ENCODE measurements at places on chromosomes 13 and 19. TPM values are rescaled to one million over a fixed set of nuclear protein-coding genes. Genes with fewer than 3 reads are reported as not detected.

FPR2 gene
- polyA plus RNA-seq: 1.3 TPM

C19orf85 gene
- polyA plus RNA-seq: not detected

IGFL4 gene
- 0.37 TPM for polyA plus RNA-seq

- DNase-seq: no peak
These were observed 7.9 kb downstream of the DCAF15 start for GRCh38 chr19:13959962-13960862.

GRCh38 chr19:47661161-47661560 lies 52.1 kb upstream of the EHD2 start:
- no peak for DNase-seq

GRCh38 chr13:80668452-80668851 lies 327.5 kb upstream of the SPRY2 start:
- DNase-seq: no peak

DNA sequence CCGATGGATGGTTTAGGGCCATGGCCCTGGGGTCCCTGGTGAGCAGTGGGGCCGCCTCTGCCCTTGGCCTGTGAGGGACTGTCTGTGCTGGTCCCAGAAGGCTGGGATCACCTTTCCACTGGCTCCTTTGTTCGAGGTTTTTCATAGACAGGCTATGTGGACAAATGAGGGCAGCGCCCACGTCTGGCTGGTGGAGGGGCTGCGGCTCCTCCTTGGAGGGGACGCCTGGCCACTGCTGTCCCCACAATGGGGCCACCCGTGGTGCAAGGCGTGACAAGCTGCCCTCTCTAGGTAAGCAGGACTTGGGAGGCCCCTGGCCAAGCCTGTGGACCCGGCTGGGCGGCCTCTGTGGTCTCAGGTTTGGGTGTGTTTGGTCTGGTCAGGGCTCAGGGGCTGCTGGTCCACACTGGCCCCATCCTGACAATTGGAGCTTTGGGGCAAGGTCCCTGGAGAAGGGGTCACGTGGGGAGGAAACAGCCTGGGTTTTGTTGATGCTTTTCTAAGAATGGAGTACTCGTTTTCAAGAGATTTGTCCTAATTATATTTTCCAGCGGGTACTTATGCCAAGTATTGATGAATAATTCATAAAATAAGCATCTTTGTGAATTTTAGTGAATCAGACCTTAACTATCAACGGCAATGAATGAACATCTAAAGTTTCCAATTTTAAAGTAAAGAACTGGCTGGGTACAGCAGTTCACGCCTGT lies 33.3 kb downstream of the MCF2L start:
- DNase-seq: no peak

GARIN5A gene
- 126 TPM for polyA plus RNA-seq

GRCh38 chr13:60335531-60335930 lies 61.5 kb upstream of the TDRD3 start:
- DNase-seq: no peak

DNA sequence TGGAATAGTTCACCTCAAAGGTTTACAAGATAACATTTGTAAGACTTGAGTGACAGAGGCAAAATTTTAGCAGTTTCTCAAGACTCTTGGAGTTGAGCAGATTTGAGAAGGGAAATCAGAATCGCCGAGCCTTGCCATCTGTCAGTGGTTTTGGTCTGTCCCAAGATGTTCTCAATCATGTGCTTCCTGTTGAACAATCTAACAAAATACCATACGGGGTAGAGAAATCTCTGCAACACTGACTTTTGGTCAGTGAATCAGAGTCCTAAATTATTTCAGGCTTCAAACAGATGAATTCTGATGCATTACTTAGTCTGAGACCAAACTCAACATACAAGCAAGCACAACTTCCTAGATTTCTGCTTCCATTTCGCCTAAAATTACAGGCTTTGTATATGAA lies 3.8 kb downstream of the KCTD12 start:
- no peak for DNase-seq

- peak; percentile 80 for DNase-seq
These were observed 134.7 kb downstream of the KCNRG start for GRCh38 chr13:50149932-50150331.

DNA sequence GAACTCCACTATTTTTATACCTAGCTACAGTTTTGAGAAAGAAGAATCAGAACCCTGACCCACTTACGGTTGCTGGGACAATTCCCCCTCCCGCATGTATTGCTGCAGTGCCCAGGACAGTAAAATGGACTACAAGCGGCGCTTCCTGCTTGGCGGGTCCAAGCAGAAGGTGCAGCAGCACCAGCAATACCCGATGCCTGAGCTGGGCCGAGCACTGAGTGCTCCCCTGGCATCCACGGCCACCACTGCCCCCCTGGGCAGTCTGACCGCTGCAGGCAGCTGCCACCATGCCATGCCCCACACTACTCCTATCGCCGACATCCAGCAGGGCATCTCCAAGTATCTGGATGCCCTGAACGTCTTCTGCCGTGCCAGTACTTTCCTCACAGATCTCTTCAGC lies 46.0 kb downstream of the GARRE1 start:
- no peak for DNase-seq

- DNase-seq: peak; percentile 82
These were observed 5.5 kb downstream of the EPS8L1 start for GRCh38 chr19:55080968-55081769.

GRCh38 chr19:6710273-6711077 lies 10.0 kb downstream of the C3 start:
- DNase-seq: no peak

GRCh38 chr13:25958986-25959385 lies 92.8 kb downstream of the SHISA2 start:
- DNase-seq: no peak

ZNF98 gene
- 7.7 TPM for polyA plus RNA-seq

DNA sequence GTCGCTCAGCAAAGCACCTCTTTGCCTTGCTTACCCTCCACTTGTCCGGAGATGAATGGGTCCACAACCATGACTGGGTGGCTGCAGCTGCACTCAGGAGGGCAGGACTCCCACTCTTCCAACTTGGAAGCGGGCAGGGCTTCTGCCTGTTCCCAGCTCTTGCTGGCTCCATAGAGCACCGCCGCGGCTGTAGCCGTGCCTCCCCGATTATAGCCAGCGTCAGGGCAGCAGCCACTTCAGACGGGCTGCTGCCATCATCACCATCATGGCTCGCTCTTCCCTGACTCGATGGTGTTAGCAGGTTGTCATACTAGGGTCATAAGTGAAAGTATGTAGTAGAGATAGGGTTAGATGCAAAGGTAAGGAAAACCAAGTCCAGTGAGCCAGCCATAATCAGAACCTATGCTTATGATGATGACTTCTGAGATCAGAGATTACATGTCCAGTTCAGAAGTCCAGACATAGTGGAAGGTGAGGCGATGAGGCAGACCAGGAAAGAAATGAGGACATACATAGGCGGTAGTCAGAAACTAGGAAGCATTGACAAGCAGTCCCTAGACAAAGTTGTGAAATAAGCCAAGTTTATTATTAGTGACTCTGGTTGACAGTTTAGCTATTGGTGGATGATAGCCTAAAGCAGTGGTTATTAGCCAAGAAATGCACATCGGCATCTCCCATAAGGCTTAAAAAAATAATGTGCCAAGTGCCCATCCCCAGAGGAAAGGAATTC lies 4.4 kb upstream of the INTS6 start:
- no peak for DNase-seq

- DNase-seq: peak; percentile 92
These were observed 2.2 kb upstream of the ZNF665 start for GRCh38 chr19:53195265-53195903.

DNA sequence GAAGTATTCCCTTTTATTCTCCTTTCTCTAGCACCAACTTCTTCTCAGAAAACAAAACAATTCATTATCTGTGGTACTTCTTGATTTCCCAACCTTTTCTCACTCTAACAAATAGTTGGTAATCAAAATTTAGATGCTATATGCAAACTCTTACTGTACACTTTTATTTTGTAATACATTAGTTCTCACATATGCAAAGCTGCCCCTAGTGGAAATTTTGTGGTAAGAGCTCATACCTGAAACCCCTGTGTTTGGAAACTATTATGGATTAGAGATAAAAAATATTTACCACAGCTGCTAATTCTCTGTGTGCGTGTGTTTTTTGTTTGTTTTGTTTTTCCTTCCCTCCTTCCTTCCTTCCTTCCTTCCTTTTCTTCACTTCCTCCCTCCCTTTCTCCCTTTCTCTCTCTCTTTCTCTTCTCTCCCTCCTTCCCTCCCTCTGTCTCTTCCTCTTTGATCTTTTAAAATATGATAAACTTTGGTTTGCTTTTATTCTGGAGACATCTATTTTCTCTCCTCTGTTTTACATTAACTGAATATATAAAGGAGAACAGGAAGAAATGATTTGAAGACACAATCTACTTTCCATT lies 537.4 kb downstream of the SLITRK6 start:
- DNase-seq: no peak

DNA sequence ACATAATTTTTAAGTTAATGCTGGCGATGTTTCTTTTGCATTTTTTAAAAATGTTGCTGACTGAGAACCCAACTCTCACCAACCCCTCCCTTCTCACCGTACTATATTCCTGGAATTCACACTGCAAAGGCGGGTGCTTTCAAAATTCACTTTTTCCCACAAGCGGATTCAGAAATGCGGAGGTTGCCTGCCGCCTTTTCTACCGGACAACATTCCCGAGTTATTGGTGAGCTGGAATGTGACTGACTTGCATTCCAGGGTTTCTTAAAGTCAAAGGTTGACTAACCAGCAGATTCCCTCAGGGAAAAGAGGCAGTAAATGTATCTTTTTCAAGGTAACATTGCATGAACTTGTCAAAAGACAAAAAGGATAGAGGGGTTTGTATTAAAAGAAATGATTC lies 113.3 kb downstream of the RAB20 start:
- DNase-seq: no peak

- no peak for DNase-seq
These were observed 71.4 kb downstream of the ALOX5AP start for GRCh38 chr13:30806784-30807183.

DNA sequence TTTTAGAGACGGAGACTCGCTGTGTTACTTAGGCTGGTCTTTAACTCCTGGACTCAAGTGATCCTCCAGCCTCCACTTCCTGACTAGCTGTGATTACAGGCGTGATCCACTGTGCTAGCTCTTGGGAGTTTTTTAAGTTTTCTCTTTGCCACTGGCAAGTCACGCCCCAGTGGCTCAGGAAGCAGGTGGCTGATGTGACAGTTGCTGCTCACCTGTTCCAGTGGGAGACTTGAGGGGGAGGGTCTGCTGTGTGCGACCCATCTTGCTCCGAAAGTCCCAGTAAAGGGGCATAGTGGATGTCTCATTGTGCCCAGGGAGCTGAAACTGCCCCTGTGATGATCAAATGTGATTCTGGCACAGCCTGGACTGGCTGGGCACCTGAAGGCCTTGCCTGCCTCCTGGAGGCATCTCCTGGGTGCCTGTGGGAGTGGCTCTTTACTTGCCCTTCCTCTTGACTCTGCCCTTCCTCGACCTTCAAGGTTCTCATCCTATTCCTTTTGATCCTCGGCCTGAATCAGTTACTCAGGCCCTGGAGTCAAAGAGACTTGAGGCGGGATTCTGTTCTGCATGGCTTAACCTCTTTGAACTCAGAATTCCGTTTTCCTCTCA lies 7.8 kb downstream of the SMARCA4 start:
- no peak for DNase-seq

- no peak for DNase-seq
These were observed 57.2 kb downstream of the SOX1 start for GRCh38 chr13:112124141-112124540.

GRCh38 chr13:59546178-59546577 lies 617.5 kb downstream of the DIAPH3 start:
- no peak for DNase-seq

SMAD9 gene
- polyA plus RNA-seq: 4.2 TPM

XAB2 gene
- 90.3 TPM for polyA plus RNA-seq

DNA sequence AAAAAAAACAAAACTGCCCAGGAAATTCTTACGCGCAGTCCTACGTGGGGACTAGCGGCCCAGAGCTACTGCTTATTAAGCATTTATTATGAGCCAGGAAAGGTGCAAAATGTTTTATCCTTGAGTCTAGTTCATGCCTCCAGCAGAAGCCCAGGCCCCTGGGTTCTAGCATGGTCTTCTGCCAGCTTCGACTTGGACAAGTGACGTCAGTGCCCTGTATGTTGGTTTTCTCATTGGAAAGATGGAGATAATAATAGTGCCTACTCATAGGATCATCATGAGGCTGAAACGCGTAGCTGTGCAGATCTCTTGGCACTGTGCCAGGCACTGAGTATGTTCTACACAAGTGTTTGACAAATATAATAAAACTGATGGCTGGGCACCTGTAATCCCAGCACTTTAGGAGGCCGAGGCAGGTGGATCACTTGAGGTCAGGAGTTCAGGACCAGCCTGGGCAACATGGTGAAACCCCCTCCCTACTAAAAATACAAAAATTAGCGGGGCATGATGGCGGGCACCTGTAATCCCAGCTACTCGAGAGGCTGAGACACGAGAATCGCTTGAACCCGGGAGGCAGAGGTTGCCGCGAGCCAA lies 12.4 kb upstream of the SULT2B1 start:
- no peak for DNase-seq

- no peak for DNase-seq
These were observed 458.9 kb downstream of the SLITRK1 start for GRCh38 chr13:83423381-83423780.

GRK1 gene
- polyA plus RNA-seq: 0.55 TPM

DNA sequence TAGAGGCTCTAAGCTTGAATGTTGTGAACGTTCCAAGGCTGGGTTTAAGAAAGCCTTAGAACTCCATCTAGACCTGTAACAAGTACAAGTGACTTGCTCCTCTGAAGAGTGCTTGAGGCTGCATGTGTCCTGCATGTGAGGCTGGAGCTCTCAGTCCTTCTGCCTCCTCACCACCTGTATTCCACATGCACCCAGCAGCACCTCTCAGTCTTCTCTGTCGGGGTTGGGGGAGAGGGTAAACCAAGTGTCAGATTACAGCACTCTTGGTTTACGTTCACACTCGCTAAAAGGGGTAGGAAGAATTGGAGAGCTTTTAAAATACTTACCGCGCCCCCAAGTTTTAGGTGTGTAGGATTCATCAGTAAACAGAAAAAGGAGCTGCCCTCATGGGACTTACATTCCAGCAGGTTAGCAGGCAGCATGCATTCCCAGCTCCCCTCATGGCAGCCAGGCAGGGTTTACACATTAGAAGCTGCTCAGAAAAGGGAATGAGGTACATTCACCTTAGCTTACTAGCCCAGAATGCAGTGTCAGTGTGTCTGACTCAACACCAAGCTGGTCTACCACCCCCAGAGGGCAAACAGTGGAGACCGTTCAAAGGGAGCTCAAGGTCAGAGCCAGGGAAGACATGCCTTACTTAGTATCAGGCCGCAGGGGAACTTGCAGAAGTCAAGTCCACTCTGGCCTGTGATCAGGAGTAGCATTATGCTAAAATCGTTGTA lies 248.1 kb downstream of the PCCA start:
- DNase-seq: no peak

KCNK6 gene
- 3.4 TPM for polyA plus RNA-seq

- no peak for DNase-seq
These were observed 15.0 kb downstream of the LIPE start for GRCh38 chr19:42412227-42412626.

- DNase-seq: no peak
These were observed 69.1 kb upstream of the FLT1 start for GRCh38 chr13:28564030-28564429.

ZNF284 gene
- 0.96 TPM for polyA plus RNA-seq

ZNF610 gene
- 16.6 TPM for polyA plus RNA-seq

CEACAM1 gene
- 6.8 TPM for polyA plus RNA-seq

SDHAF1 gene
- 13.0 TPM for polyA plus RNA-seq

Data from testis (tissue), 5 donors.